ENCODE measurements at places on chromosomes 1 and 21. TPM values are rescaled to one million over a fixed set of nuclear protein-coding genes. Genes with fewer than 3 reads are reported as not detected.

TLCD4 gene
- 1.9 TPM for total RNA-seq

ADCY10 gene
- 0.35 TPM for total RNA-seq

SELENBP1 gene
- total RNA-seq, result 11.6 TPM

UBL4B gene
- not detected for total RNA-seq

ESRRG gene
- total RNA-seq, result not detected

LCE1D gene
- not detected for total RNA-seq

S100B gene
- not detected for total RNA-seq

C1orf232 gene
- not detected for total RNA-seq

CNKSR1 gene
- 31.0 TPM for total RNA-seq

ACTL8 gene
- total RNA-seq, result 0.23 TPM

PLA2G4A gene
- total RNA-seq, result 3.8 TPM
